SK-N-SH treated with all-trans-retinoic acid at 6 μM for 48 hours (cell line): ENCODE measurements at places on chromosomes 13 and 19.

DNA sequence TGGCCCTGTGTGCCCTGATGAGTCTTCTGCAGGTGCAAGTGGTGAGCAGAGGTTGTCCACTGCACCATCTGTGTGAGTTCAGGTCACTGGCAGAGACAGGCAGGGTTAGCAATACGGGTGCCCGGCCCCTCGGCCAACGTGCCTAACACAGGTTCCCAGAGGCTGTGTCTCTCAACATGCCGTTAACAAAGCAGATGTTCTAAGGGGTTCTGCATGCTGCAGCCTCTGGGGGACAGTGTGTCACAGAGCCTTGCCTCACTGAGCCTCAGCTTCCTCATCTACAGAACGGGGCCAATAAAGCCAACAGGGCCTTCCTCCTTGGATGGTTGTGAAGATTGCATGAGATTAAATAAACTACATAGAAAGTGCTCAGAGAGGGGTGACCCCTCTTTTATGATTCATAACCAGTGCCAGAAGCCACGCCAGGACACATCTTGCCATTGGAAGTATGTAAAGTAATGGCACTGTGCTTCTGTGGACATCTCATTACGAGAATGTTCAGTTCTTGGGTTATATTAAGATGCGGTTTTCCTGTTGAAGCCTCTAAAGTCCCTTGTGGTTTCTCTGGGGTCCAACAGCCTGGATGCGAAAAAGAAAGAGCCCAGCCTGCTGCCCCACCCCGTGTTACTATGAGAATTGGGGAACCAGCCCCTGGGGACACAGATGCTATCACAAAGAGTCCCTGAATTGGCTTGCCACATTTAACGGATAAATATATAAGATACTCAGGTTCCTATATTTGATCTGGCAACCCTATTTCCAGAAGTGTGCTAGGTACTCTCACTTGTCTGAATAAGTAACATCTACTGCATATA is 11.2 kb upstream of the ARHGEF18 start:
- no peak for ATAC-seq

- ATAC-seq = no peak
Measured at GRCh38 chr19:8335343-8336071, 7.6 kb downstream of the KANK3 start.

DNA sequence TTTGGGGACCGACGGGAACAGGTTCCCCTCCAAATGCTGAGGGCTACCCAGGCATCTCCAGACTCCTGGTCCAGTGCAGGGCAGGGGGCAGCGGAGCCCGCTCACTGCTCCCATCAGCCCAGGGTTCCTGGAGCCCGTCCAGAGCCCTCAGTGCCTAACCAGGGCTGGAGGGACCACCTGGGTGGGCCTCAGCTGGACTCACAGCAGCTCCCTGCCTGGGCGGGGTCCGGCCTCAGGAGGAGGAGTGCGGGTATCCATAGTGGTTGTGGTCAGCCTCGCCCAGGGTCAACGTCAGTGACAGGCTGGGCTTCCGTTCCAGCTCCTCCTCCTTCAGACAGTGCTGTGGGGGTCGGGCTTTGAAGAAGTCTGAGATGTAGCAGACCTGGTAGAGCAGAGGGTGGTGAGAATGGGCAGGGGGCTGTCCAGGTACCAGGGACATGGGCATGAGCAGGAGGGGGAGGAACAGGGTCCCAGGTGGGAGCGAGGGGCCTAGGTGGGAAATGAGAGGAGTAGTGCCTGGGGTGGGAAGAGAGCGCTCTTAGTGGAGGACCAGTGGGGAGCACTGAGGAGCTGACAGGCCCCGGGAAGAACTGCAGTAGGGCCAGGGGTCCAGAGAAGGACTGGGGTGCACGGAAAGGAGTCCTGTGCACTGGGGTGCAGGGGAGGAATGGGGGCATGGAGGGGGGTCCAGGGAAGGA is 9.9 kb downstream of the PLPP2 start:
- ATAC-seq = no peak

DNA sequence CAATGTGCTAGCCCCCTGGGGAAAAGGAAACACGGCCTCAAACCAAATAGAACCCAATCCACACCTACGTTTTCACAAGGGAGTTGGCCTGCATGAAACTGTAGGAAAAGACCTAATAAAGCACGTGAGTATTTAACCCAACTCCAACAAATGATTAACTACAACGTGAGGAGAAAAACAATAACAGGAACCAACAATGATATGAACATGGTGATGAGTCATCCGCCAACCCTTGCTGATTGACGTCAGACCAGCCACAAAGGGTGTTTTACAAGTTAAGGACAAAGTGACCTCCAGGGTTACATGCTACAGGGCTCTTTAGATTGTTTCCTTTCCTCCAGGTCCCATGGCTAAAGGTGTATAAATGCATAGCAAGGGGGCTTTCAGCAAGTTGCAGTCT is 460.5 kb downstream of the COG6 start:
- ATAC-seq = no peak

GRCh38 chr19:16197188-16197621 is 506 bp upstream of the AP1M1 start:
- peak; percentile 59 for ATAC-seq

GRCh38 chr19:41299755-41300089 is 10.2 kb upstream of the CCDC97 start:
- no peak for ATAC-seq

DNA sequence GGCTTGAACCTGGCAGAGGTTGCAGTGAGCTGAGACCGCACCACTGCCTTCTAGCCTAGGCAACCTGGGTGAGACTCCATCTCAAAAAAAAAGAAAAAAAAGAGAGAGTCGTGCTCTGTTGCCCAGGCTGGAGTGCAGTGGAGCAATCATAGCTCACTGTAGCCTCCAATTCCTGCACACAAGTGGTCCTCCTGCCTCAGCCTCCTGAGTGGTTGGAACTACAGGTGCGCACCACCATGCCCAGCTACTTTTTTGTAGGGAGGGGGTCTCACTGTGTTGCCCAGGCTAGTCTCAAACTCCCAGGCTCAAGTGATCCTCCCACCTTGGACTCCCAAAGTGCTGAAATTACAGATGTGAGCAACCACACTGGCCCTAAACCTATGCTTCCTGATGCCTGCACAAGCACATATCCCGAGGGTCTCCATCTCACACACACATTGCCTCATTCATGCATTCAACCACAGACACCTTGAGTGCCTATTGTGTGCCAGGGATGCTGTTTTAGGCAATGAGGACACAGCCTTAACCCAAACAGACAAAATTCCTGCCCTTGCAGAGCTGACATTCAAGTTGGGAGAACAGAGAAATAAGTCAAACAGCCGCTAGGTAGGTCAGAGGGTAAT is 2.2 kb downstream of the ANGPTL6 start:
- no peak for ATAC-seq

GRCh38 chr19:35006342-35006998 is 6.3 kb downstream of the GRAMD1A start:
- ATAC-seq = no peak

DNA sequence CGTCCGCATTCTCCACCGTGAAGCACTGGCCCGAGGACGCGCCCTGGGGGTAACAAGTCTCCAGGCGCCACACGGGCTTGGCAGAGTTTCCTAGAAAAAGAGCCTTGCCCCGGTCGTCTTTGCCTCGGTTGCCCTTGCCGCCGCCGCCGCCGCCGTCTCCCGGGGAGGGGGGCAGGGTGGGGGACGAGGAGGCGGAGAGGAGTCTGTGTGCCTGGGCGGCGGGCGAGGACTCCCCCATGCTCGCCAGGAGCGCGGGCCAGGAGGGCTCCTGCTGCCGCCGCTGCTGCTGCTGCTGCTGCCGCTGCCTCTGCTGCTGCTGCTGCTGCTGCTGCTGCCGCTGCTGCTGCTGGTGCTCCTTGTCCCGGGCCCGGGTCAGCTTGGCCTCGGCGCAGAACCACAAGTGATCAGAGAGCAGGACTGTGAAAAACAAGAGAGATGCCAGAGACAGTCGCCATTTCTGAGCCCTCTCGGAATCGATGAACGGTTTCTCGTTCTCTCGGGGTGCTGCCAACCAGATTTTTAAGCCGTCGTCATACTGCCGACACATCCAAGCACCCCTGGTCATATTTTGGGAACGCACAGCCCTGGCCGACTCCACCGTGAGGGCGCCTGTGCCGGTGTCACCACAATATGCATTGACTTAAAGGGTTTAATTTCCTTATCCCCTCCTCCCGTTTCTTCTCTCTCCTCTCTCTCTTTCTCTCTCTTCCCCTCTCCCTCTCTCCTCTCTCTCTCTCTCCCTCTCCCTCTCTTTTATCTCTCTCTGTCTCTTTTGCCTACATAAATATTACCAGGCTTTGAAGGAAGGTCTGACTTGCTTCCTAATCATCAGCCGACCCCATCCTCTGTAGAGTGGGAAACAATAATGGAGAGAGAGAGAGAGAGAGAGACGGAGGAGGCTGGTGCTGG is 349.1 kb downstream of the LIG4 start:
- peak; percentile 58 for ATAC-seq

DNA sequence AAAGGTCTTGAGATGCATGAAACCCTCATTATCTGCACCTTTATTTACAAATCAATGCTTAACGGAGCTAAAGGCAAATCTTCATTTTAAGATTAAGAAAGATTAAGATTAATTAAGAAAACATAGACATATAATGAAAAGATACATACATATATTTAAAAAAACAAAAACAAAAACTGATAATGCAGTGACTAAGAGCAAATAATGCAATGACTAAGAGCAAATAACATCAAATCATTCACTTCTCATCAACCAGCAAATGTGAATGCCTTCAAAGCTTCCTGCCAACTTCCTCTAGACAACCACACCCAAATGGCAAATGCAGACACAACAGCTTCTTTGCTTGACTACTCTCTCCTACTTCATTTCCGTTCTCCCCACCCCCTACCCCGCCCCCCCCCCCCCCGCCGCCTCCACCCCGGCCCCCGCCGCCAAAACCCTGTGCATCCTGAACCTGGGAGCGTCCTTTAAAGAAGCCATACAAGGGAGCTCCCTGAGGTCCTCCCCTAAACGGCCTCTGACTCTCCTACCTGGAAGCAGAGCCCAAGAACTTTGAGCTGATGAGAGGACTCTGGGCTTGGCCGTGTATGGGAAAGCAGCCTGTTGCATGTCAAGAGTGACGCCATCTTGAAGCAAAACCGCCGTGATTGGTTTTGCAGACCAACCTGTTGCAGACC is 24.5 kb downstream of the TEX101 start:
- ATAC-seq = no peak

DNA sequence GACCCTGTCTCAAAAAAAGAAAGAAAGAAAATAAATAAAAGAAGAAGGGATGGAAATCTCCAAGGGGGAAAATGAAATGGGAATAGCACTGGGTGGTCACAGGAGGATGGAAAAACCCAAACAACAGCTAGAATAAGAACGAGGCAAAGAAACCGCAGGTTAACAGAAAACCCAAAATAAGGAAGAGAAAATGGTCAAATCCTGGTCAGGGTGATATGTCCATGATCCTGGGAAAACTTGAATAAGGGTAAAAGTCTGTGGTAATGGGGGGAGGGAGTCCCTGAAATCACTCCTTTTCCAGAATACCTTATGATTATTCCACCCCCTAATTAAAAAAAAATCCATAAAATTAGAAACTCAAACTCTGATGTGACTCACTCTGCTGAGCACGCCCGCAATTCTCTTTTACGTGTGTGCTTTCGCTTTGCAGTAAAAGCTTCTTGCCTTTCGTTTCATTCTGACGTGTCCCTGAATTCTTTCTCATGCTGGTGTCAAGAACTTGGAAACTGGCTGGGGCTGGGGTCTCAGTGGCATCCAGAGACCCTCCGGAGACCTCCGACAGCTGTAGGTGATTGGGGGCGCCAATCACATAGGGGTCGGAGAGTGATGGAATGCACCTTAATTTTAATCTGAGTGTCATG is 4.3 kb upstream of the NAXD start:
- no peak for ATAC-seq

DNA sequence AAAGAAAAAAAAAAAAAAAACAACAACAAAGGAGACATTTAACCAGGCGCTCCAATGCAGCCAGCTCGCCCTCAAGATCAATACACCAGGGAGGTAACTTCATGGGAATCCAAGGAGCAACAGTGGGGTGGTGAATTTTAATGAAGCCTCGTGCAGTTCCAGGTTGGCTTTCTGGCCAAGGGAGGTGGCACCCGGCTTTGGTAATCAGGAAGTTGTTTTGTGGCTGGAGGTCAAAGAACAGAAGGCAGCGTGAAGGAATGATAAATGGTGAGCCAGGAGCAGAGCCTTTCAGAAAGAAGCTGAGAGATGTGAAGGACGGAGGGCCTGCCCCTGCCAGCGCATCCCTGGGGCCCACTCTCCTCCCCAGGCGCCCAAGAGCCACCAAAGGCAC is 188.2 kb upstream of the TSC22D1 start:
- ATAC-seq = no peak

GRCh38 chr19:29988351-29988750 is 46.3 kb downstream of the URI1 start:
- no peak for ATAC-seq

DNA sequence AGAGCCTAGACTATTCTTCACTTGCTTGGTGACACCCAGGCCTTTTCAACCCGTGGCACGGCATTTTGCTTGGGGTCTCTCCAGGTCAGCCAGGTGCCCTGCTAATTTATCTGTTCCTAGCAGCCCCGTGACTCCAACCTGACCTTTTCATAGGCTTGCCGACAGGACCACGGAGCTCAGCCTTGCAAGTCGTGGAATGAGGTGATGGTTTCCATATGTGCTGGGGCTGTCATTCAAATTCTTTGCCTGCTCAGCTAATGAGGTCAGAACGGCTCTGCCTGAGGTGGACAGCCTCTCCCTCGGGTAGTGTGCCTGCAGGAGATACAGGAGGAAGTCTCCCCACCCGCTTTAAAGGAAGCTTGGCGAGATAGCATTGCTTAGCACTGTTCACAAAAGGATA is 61.0 kb downstream of the SHISA2 start:
- no peak for ATAC-seq

DNA sequence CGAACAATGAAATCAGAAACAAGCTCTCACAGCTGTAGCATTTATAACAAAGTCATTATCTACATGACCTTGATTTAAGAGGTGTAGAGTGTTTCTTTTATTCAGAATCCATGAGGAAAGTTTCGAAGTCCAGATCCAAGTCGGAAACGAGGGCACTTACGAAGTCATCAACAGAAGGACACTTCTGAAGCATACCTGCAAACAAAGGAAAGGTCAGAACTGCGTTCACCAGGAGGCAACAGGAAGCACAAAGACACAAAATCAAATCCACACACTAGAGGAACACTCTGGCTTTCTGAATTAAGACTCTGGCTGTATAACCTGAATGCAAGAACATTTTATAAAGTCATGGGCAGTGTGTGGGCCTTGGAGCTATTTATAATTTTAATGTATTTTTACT is 158.9 kb downstream of the MIPEP start:
- no peak for ATAC-seq

GRCh38 chr13:44155422-44156293 is 218.0 kb upstream of the SERP2 start:
- ATAC-seq = no peak

- ATAC-seq = no peak
Measured at GRCh38 chr13:45074721-45075120, 45.6 kb upstream of the GTF2F2 start.

DNA sequence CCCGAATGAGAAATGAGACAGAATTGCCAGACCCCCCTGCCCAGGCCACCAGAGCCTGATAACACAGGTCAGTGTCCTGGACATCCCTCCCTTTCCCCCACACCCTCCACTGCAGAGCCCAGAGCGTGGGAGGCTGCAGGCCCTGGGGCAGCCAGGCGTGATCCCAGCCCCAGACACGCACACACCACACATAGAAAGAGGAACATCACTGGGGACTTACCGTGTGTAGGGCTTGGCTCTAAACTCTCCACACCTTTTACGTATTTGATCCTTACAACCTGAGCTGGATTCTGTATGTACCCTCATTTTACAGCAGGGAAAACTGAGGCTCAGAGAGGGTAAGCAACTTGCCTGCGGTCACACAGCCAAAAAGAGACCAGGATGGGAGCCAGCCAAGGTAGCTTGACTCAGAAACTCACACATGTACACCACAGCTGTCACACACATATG is 334 bp upstream of the ANGPTL6 start:
- no peak for ATAC-seq
